Small intestine (tissue), 16 donors: ENCODE measurements at places on chromosomes 6 and 20.

- H3K4me3 ChIP-seq, result peak overlapping the region; percentile 90
- H3K27ac ChIP-seq, result peak overlapping the region; percentile 100
- H3K4me1 ChIP-seq, result peaks cover 12% of the 10 kb centered on the region
- no peaks in the 10 kb centered on the region for H3K27me3 ChIP-seq
- no peaks in the 10 kb centered on the region for H3K36me3 ChIP-seq
- DNase-seq, result peak; percentile 20
Observed at GRCh38 chr6:109383438-109383940, 1.2 kb upstream of the CD164 start.

DNA sequence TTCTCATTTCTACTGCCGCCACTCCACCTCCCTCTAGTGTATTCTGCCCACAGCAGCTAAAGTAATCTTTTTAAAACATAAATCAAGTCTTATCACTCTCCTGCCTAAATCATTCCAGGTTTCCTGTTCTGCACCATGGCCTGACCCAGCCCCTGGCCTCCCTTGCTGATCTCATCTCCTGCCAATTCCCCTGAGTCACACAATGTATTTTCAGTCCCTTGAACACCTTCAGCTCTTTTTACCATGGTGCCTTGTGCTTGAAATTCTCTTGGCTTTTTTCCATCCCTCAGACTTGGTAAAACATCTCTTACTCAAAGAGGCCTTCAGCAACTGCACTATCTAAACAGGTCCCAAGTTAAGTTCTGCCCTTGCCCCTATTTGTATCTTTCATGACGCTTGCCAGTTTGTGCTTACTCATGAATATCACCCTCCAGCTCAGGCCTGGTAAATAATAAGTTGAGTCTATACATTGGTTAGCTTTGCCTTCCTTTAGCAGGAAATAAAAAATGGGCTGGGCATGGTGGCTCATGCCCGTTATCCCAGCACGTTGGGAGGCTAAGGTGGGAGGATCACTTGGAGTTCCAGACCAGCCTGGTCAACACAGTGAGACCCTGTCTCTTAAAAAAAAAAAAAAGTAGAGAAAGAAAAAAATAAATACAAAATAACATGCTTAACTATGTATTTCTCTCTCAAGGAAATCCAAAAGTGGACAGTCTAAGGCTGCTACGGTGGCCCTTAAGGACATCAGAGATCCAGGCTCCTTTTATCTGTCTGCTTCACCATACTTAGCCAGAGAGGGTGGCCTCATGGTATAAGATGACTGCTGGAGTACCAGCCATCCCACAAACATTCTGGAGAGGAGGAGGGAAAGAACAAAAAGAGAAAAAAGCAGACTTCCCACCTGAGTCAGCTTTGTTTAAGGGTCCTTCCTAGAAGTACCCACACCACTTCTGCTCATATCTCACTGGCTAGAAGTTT lies 62.2 kb downstream of the ARFGEF2 start:
- peak; percentile 10 for DNase-seq
- H3K4me3 ChIP-seq, result no peak overlapping the region
- H3K4me1 ChIP-seq, result no peaks in the 10 kb centered on the region
- H3K27ac ChIP-seq, result no peak overlapping the region

- peaks cover 9% of the 10 kb centered on the region for H3K36me3 ChIP-seq
- no peak overlapping the region for H3K4me3 ChIP-seq
- no peak for DNase-seq
Observed at GRCh38 chr6:143339223-143339622, 111.3 kb downstream of the ADAT2 start.

DNA sequence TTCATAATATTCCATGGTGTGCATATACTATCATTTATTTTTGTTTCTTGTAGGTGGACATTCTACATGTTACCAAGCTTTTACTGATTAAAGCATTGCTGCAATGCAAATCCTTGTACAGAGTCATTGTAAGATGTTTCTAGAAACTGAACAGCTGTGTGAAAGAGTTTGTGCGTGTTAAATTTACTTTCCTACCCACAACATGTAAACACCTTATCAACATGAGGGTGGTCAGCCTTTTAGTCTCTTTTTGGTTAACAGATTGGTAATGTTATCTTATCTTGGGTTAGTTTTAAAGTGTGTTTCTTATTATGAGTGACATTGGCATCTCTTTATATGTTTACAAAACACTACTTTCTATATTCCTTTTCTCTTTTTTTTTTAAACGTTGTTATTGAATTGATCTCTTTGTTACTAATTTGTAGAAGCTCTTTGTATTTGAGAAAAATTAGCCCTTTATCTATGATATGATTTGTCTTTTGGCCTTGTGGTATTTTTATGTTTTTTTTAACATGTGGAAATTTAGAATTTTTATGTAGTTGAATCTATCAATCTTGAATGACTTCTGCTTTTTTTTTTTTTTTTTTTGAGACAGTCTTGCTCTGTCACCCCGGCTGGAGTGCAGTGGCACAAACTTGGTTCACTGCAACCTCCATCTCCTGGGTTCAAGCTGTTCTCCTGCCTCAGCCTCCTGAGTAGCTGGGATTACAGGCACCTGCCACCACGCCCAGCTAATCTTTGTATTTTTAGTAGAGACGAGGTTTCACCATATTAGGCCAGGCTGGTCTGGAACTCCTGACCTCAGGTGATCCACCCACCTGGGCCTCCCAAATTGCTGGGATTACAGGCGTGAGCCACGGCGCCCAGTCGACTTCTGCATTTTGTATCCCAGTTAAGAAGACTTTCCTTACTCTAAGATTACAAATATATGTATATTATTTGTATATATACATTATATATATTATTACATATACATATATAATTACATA lies 112.1 kb downstream of the TCP11 start:
- no peaks in the 10 kb centered on the region for H3K36me3 ChIP-seq
- H3K4me3 ChIP-seq, result no peak overlapping the region
- peaks cover 8% of the 10 kb centered on the region for H3K4me1 ChIP-seq
- no peak overlapping the region for H3K27ac ChIP-seq
- H3K27me3 ChIP-seq, result no peaks in the 10 kb centered on the region

DNA sequence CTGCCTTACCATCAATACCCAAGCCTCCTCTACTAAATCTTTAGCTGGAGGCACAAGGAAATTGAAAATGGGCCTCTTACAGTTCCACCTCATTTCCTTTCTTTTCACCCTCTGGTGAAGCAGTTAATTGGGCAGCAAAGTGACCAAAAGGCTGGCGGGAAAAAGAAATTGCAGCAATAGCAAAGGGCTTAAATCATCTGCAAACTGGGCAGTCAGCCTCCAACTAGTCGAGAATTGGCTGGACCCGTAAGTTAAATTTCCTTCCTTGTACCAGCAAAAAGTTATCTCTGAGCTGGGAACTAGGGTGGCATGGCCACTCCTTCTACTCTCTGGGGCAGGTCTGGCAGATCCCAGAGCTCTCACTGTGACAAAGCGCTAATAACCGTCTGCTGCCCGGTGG lies 33.5 kb downstream of the GHRH start:
- no peak overlapping the region for H3K27ac ChIP-seq
- no peak for DNase-seq
- no peak overlapping the region for H3K4me3 ChIP-seq
- H3K27me3 ChIP-seq, result no peaks in the 10 kb centered on the region

GRCh38 chr6:21582651-21583050 lies 10.9 kb upstream of the SOX4 start:
- no peak overlapping the region for H3K27ac ChIP-seq
- H3K36me3 ChIP-seq, result no peaks in the 10 kb centered on the region
- H3K4me3 ChIP-seq, result no peak overlapping the region
- no peaks in the 10 kb centered on the region for H3K4me1 ChIP-seq
- DNase-seq, result no peak
- H3K27me3 ChIP-seq, result peaks cover 3% of the 10 kb centered on the region

DNA sequence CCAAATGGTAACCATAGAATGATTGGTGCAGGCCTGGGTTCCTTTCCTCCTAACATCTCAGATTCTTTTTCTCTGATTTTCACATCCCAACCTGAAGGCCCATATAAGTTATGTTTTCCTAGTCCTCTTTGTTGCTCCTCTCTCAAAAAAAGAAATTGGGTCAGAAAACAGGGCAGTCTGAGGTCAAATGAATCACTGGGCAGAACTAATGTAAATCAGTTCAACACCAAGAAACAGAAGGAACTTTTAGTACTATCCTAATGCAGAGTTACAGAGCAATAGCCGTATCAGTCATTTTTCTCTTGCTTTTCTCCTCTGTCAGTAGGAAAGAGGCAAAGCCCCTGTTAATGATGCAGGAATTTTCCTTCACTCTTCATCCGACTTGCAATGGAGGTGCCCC lies 11.0 kb upstream of the TPD52L1 start:
- no peak overlapping the region for H3K4me3 ChIP-seq
- H3K36me3 ChIP-seq, result no peaks in the 10 kb centered on the region
- no peak overlapping the region for H3K27ac ChIP-seq
- H3K27me3 ChIP-seq, result no peaks in the 10 kb centered on the region
- no peaks in the 10 kb centered on the region for H3K4me1 ChIP-seq
- no peak for DNase-seq
